ENCODE measurements at places on chromosomes 7 and 10.

DNA sequence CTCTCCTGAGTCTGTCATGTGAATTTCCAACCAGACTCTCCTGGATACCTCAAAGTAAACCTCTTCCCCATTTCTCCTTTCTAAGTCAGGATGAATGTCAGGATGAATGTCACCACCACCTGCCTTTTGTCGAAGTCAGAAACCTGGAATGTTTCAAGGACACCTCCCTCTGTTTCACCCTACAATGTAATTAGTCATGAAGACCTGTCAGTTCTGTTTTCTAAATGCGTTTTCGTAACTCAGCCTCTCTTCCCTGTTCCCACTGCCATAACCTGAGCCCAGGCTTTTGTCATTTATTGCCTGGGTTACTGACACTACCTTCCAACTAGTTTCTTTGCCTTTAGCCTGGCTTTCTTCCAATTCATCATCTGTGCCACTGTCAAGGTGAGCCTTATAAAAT, 5.5 kb upstream of the STN1 start:
- no peak for DNase-seq

- DNase-seq, result no peak
Observed at GRCh38 chr10:47035171-47035818, 124.1 kb downstream of the PTPN20 start.

DNA sequence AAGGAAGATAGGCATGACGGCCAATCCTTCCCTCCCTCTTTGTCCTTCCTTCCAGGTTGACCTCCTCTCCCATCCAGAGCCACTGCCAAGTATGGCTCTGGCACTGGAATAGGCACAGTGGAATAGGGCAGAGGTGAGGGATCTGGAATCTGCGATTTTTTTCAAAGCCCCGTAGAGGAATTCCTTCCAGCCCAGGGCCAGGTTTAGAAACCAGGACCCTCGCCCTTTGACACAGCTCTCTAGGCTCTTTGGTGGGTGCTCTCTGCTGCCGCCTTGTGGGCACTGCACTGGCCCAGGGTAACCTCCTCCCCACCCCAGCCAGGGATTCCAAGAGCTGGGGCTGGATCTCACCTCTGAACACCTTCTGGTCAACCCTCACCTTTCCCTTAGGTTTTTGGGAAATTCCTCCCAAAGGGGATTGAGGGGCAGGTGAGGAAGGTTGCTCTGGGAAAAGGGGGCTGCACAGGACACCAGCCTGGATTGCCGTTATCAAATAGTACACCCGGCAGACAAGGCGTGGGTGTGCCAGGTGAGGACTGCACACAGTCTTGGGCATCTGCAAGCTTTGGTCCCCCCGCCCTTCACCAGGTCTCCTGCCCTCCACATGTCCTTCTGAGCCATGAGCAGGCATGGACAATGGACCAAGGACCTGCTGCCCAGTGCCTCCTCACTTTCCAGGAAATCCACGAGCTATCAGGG, 22.8 kb downstream of the C10orf105 start:
- peak; percentile 26 for DNase-seq

DNA sequence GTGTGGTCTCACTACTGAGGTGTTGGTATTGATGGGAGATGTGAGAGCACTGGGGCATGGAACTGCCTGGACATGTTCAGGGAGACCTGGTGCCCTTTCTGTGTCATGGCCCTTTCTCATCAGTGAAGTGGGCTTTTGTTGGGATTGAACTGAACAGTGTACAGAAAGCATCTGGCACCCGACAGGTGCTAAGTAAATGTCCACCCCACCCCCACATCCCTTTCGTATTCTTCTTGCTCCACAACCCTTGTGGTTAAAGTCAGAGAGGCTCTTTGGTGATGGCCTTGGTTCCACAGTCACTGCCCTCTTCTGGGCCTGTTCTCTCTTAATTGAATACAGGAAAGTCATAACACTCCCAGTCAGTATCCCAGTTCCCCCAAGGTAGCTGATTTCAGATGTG, 5.4 kb downstream of the NOM1 start:
- DNase-seq, result no peak

DNA sequence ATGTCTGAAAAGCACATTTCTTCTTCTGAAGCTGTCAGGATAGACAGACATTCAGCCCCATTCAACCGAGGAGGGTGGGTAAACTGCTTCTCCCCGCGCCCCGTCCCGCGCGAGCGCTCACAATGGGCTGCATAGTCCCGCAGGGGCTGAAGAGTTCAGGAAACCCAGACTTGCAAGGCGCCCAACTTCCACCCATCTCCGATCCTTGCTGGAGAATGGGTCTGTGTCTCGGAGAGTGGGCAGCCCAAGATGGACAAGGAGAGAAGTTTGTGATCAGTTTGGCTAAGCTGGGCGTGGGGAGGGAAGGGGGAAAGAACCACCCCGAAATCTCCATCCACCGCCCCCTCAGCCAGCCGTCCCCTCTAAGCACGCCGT, 686 bp downstream of the AASS start:
- no peak for DNase-seq

GRCh38 chr7:110780712-110781111, 310.2 kb upstream of the LRRN3 start:
- no peak for DNase-seq

- peak; percentile 27 for DNase-seq
Observed at GRCh38 chr10:80500572-80501380, 36.9 kb upstream of the SH2D4B start.

DNA sequence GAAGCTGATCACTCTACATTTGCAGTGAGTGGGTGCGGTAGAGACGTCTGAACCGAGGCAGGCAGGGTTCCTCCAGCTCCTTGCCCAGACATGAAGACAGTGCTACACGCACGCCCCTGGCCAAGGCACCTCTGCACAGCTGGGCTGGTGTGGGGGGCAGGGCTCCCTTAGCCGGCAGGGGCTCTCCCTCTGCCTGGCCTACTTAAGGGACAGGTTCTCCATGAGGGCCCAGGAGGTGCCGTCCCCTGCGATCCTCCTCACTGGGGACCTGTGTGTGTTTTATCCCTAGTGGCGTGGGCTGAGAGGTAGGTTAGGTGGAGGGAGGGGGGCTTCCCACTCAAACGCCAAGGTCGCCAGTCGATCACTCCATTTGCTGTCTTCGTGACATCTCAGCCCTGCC, 35.3 kb downstream of the IL15RA start:
- DNase-seq, result no peak

DNA sequence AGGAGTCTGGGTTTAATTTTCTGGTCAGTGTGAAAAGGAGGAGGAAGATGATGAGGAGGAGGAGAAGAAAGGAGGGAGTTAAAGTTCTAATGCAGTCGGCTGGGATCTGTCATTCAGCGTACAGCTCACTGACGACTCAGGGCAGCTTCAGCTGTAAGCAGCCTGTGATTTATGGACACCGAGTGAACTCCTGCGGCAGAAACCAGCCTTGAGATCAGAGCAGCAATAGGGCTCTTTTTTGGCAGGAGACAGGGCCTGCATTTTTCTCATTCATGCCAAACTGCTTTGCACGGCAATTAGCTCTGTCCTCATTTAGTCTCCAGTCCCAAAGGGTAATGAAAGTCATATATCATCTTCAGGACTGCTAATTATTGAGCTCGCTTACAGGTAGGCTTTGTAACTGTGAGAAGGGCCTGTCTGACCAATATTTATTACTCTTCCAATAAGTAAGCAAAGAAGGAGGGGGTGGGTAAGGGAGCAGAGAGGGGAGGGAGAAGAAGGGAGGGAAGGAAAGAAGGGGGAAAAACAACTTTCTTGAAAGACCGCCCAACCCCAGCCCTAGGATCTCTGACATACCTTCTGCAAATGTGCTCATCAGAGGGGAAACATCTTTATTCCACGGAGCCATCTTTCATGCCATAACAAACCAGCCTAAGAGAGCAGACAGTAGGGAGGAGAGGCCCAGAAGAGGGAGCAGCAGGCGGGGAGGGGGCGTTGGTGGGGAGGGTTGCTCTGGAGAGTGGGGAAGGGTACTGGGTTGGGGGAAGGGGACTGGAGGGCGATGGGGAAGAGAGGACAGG, 48.1 kb upstream of the COMTD1 start:
- no peak for DNase-seq

GRCh38 chr10:104350127-104350635, 3.5 kb upstream of the CFAP58 start:
- DNase-seq, result no peak

DNA sequence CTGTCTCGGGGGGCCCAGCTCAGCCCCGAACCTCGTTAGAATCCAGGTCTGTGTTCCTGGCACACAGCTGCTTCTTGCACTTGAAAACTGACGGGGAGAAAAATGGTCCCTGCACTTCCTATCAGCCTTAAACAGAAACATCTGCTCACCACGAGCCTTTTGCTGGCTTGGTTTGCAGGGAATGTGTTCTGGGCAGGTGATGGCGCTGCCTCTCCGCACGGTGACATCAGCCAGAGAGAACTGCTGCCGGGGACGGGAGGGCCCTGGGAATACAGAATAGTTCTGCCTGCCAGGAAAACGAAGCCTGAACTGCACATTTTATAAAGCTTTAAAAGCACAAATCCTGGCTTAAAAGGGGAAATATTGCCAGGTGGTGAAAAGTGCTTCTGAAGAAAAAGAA, 622.5 kb downstream of the TYW1 start:
- DNase-seq, result no peak

DNA sequence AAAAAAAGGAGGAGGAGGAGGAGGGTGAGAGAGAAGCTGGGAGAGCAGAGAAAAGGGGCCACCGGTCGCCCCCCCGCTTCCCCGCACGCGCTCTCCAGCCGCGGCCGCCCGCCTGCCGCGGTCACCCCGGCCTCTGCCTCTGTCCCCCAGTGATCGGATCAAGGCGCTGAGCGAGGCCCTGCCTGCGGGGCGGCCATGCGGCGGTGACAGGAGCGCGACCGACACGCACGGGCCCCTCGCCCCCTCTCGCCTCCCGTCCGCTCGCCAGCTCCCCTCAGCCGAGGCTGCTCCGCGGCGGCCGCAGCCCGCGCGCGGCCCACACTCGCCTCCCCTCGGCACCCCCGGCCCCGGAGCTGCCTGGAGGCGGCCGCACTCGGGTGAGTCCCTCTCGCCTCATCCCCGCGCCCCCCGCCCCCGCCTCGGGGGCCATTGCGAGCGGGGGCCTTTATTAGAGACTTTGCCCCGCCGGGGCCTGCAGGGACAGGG, at the start of gene GTF2I:
Gene GTF2I, plus strand, starts transcription at position 27 of the 486 bp plus-strand sequence. CDS start 31,411 bp downstream, outside the sequence.
- DNase-seq, result no peak

DNA sequence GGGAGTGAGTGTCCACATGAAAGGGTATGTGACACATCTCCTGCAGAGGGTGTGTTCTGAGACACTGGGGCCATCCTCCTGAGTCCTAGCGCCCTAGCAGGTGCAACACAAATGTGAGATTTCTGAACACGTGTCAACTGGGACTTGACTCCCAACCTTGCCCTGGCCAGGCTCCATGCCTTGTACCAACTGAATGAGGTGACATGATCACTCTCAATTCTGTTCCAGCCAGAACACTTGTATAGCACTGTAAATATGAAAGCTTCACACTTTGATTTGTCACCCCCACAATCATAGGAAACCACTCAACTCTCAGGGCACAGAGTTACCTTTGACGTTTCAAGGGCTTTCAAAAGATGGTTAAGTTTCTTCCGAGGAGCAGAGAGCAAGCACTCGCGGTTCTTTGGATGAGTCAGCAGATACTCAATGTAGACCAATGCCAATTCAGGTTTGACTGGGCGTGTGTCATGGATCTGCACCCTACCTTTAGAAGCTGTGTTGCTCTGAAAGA, 48.6 kb downstream of the NCAPG2 start:
- no peak for DNase-seq

- no peak for DNase-seq
Observed at GRCh38 chr10:119537953-119538630, 4.4 kb downstream of the RGS10 start.

- DNase-seq, result no peak
Observed at GRCh38 chr7:70047891-70048448, 449.7 kb downstream of the AUTS2 start.

DNA sequence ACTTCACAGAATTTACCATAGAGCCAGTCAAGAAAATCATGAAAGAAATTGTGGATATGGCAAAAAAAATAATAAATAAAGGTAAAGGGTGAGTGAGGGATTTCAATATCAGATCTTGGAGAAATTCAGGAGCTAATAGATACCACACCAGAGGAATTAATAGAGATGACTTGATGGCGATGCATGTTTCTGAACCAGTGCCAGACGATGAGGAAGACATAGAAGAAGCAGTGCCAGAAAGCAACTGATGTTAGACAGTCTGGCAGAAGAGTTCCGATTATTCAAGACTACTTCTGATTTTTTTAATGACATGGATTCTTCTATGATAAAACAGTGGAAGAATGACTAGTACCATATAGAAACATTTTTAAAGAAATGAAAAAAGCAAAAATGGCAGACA, 314.7 kb downstream of the BICC1 start:
- DNase-seq, result no peak

DNA sequence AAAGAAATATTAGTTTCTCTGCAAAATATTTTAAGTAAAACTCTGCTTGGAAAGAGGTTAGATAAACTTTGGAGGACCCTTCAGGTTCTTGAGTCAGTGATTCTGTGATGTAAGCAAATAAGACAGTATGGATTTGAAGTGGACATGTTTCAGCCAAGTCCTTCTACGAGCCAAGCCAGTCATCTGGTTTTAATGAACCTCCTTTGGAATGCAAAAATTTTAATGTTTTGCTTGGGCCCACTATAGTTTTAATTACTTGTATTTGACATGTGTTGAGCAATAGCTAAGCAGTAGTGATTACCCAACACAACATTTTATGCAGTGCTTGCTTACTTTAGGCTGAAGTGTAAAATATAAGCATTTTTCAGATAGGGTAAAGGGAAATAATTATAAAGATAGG, 296.3 kb upstream of the SEMA3D start:
- no peak for DNase-seq

DNA sequence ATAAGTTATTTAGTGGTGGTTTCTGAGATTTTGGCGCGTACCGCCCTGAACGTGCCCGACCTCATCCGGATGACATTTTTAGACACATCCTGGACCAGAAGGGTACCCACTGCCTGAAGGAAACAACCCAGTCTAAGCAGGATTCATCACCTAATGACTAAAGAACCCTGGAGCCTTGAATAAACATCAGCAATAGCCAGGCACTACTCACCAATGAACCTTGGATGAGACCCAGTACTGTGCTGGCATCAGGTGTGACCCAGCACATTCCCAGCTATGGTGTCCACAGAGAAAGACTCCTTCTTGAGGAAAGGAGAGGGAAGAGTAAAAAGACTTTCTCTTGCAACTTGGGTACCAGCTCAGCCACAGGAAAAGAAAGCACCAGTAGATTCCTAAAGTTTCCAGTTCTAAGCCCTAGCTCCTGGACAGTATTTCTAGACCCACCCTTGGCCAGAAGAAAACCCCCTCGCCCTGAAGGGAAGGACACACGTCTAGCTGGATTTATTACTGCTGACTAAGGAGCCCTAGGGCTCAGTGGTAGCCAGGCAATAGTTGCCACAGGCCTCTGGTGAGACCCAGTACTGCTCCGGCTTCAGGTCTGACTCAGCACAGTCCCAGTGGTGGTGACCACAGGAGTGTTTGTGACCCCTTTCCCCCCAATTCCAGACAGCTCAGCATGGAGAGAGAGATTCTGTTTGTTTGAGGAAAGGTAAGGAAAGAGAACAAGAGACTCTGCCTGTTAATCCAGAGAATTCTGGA, 32.5 kb downstream of the ZNF277 start:
- DNase-seq, result no peak

- no peak for DNase-seq
Observed at GRCh38 chr10:127614484-127615017, 65.4 kb downstream of the NPS start.

All from stimulated activated CD4-positive, alpha-beta T cell treated with anti-CD3 and anti-CD28 coated beads, Interleukin-1b, Interleukin-23, amount 100 ng/mL, for 1 hour (primary cell).